Right cardiac atrium (tissue), 5 donors: ENCODE measurements at places on chromosomes 11 and 22. TPM values are rescaled to one million over a fixed set of nuclear protein-coding genes. Genes with fewer than 3 reads are reported as not detected.

TSPAN18 gene
- 158 TPM for total RNA-seq

VPREB1 gene
- not detected for total RNA-seq

C22orf31 gene
- total RNA-seq, result 0.46 TPM

GRCh38 chr11:112759418-112759817 lies 201.8 kb upstream of the NCAM1 start:
- DNase-seq, result no peak

- no peak for DNase-seq
These were observed 1336.8 kb downstream of the TBC1D22A start for GRCh38 chr22:48099251-48099650.

DNA sequence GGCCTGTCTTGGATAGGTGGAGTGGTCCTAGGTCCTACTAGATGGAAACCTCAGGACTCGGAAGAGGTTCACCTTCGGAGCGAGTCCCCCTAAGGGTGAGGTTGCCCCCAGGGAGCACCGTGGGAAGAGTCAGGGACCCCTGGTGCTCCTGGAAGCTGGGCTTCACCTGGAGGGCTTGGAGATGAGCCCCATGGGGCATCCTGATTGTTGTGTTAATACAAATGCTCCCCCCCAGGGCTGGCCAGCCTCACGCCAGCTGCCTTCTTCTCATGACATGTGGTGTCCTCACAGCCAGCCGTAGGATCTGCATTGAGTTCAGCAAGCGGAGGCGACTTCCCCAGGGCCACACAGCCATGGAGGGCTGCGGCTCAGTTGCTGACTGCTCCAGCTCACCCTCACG lies 1487.5 kb downstream of the BRD1 start:
- DNase-seq, result no peak

DNA sequence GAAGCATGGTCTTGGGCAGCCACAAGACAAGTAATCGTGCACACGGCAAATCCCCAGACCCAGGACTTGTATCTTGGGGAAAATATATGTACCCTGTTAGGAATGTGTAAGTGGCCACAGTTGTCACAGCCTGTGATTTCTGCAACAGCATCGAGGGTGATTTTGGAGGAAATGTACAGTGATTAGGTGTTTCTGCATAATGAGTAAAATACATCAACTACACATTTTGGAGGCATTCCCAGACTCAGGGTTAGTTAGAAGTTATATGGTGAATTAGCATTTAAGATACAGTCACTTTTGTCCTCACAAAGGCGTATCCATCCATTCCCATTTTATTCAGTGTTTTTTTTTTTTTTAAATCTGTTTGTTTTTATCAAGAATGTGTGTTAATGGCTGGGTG lies 28.4 kb downstream of the SUSD2 start:
- DNase-seq, result no peak

DNA sequence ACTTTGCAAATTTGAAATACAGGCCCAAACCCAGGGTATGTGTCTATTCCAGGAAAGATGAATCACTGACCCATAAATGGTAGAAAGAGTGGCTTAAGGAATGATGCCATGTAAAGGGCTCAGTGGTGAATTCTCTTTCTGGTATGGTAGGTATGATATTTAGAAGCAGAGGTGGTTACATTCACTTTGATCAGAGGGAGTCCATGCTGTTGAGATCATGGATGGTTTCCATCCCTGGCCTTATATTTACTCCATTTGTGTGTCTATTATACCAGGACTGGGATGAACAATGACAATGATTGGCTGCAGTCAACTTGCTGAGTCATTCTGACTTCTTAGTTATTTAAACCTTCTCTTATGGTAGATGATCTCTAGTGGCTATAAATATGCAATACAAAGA lies 419.8 kb upstream of the LRRC4C start:
- no peak for DNase-seq
